ENCODE measurements at places on chromosomes 11 and 22.

GRCh38 chr11:123838659-123839058, 32.5 kb upstream of the OR6M1 start:
- DNase-seq, result no peak

DNA sequence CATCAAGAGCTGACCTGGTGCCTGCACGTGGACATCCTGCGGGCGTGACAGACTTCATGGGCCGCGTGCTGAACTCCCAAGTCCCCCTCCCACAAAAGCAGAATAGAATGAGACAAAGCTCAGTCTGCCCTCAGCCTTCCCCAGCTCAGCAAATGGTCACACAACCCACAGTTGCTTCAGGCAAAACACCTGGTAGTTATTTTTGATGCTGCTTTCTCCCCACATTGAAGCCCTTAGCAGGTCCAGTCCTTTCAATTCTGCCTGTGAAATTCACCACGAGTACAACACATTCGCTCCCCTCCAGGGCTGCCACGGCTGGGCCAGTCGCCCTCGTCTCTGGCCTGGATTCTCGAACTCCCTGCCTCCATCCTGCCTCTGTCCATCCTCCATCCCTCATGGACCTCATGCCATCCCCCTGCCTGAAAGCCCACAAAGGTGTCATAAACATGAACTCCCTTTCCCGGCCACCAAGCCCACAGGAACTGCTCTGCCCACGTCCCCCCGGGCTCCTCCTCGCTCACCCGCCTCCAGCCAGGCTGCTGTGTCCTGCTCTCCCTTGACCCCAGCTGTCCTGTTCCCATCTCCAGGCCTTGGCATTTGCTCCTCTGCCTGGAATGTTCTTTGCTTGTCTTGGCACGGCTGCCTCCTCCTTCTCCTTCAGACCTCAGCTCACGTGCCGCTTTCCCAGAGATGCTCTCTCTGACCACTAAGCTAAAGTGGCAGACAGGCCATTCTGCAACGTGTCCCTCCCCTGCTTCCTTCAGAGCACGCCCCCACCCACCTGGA, 42.1 kb downstream of the SCUBE1 start:
- DNase-seq, result no peak

DNA sequence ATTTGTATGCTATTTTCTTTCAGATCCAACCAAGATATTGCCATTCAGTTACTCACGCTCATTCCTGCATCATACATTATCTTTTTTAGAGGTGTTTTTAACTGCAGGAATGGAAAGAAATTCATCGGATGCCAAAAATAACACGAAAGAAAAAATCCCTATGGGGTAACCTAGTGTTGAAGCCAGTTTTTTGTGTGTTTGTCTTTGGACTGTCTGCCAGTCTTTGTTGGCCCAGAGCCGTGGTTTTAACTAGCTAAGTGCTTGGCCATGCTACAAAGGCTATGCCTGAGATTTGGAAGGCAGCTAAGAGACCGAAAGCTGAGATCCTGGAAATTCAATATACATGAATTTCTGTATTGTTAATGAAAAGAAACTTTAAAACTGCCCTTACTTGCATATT, 309.8 kb upstream of the CNTN5 start:
- DNase-seq, result peak; percentile 16

GRCh38 chr11:113401718-113402117, 14.1 kb downstream of the ANKK1 start:
- DNase-seq, result peak; percentile 31

GRCh38 chr11:12232160-12232559, 121.8 kb downstream of the MICAL2 start:
- DNase-seq, result no peak

DNA sequence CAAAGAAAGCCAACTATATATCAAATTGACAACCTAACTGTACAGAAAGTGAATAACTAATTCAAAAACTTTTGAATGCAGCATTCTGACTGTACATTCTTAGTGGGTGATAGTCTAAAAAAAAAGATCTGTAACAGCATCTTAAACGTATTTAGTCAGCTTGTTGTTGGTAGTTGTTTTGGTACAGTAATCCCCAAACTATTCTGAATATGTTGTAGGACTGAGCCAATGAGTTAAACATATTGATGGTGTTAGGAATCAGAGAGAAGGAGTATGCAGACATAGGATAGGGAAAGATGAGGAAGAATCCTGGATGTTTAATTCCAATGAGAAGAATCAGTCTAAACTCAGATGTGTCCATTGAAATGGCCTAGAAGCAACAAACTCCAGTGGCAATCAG, 41.9 kb upstream of the KIRREL3 start:
- no peak for DNase-seq

DNA sequence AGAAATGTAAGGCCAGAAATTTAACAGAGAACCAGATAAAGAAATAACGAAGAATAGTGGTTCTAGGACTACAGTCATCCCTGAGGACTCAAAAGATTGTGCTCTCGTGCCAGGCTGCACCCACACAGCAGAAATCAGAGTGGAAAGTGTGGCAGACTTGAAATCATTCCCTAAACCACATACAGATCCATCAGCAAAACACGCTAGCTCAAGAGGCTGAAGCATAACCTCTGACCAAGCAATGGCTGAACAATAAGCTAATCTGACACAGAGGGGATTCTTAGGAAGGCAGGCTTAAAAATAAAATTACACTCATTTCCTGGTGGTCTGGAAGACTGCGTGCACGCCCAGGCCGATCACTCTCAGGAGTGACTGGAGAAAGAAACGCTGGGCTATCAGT, 19.0 kb downstream of the NCF4 start:
- no peak for DNase-seq

DNA sequence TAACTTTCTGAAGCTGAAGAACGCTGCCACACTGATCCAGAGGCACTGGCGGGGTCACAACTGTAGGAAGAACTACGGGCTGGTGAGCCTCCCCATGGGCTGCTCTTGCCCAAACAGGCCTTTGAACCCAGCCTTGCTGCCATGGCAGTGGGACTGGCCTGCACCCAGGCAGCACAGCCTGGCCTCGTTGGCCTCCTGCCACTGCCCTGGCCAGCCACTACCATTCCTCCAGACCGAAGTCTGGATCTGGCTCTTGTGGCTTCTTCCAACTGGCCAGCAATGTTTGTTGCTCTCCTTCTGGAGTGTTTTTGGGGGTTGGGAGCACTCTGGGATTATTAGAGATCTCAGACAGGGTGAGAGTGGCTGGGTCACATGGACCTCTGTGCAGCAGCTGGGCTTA, 51.0 kb downstream of the MYO7A start:
- DNase-seq, result no peak

DNA sequence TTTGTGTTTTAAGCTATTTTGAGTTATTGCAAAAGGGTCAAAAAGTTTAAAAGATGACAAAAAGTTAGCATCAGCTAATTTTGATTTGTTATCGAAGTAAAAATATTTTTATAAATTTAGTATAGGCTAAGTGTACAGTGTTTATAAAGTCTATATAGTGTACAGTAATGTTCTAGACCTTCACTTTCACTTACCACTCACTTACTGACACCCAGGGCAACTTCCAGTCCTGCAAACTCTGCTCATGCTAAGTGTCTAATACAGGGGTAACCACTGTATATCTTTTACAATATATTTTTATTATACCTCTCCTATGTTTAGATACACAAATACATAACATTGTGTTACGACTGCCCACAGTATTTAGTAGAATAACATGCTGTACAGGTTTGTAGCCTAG, 59.7 kb downstream of the PDGFD start:
- DNase-seq, result no peak

GRCh38 chr22:25048659-25049647, 96.4 kb downstream of the KIAA1671 start:
- peak; percentile 60 for DNase-seq

GRCh38 chr11:76772100-76772782, 10.9 kb upstream of the TSKU start:
- no peak for DNase-seq
